T-helper 2 cell treated with Interferon-gamma antibody and Interleukin-4, amounts not matched to agents 100 ng/mL and 5 ng/mL, for 36 hours (primary cell): ENCODE measurements at places on chromosomes 16 and 17. TPM values are rescaled to one million over a fixed set of nuclear protein-coding genes. Genes with fewer than 3 reads are reported as not detected.

The NLRC3 gene
- total RNA-seq = 89.9 and 95.4 TPM in 2 replicates

The NPIPA3 gene
- 2.5 and 2.9 TPM in 2 replicates for total RNA-seq

The MEIOB gene
- total RNA-seq = not detected in 2 replicates

The GRAPL gene
- total RNA-seq = 18.1 and 19.8 TPM in 2 replicates

The CCL3 gene
- total RNA-seq = 9.2 and 10.1 TPM in 2 replicates

The GRAP gene
- total RNA-seq = 24.5 and 24.7 TPM in 2 replicates

The ZG16 gene
- total RNA-seq = not detected in 2 replicates

The TEX14 gene
- 0.23 and 0.52 TPM in 2 replicates for total RNA-seq

The RCVRN gene
- not detected in 2 replicates for total RNA-seq

The ASGR1 gene
- total RNA-seq = 0.91 and 1.8 TPM in 2 replicates

The CLEC10A gene
- not detected in 2 replicates for total RNA-seq

The CDH1 gene
- 0.36 and 0.73 TPM in 2 replicates for total RNA-seq

The CETP gene
- not detected in 2 replicates for total RNA-seq

The BCL6B gene
- total RNA-seq = 0.36 and 0.39 TPM in 2 replicates

The TRPV3 gene
- total RNA-seq = 0.27 and 0.41 TPM in 2 replicates

The JPH3 gene
- not detected in 2 replicates for total RNA-seq

The PIRT gene
- not detected in 2 replicates for total RNA-seq

The EVPL gene
- total RNA-seq = 0.02 and 0.16 TPM in 2 replicates

The SYNGR2 gene
- total RNA-seq = 56.3 and 59.4 TPM in 2 replicates

The TOP2A gene
- total RNA-seq = 411 and 423 TPM in 2 replicates

The TBC1D3K gene
- total RNA-seq = not detected in 2 replicates
